ENCODE measurements at places on chromosomes 5 and 9. TPM values are rescaled to one million over a fixed set of nuclear protein-coding genes. Genes with fewer than 3 reads are reported as not detected.

Gene SOX30
- not detected for total RNA-seq

Gene FAM153A
- 16.5 TPM for total RNA-seq

Gene C6
- total RNA-seq: not detected

Gene TAF11L5
- not detected for total RNA-seq

Gene SLC6A7
- total RNA-seq: 0.10 TPM

Gene PCBD2
- 5.0 TPM for total RNA-seq

Gene CDX1
- total RNA-seq: not detected

Gene PCDHB9
- 0.31 TPM for total RNA-seq

Gene CCL19
- not detected for total RNA-seq

Gene WNT8A
- not detected for total RNA-seq

Gene PTGER4
- 441 TPM for total RNA-seq

Gene PCDHB7
- total RNA-seq: under 0.01 TPM

Gene PCDHA3
- total RNA-seq: not detected

Gene CD274
- 6.2 TPM for total RNA-seq

Gene TMOD1
- 0.84 TPM for total RNA-seq

Gene DRD1
- not detected for total RNA-seq

Gene ROPN1L
- total RNA-seq: 0.42 TPM

Gene CCDC192
- not detected for total RNA-seq

Gene CHSY3
- total RNA-seq: 0.10 TPM

Gene HMGCS1
- total RNA-seq: 53.0 TPM

Gene SLC27A6
- not detected for total RNA-seq

Gene OBP2B
- not detected for total RNA-seq

Gene PCDHGA9
- 0.42 TPM for total RNA-seq

Gene TIMD4
- 3.3 TPM for total RNA-seq

Gene FOXD4L5
- total RNA-seq: under 0.01 TPM

Gene ZNF454
- total RNA-seq: not detected

Gene GCNT4
- total RNA-seq: 10.8 TPM

Gene FKTN
- 4.4 TPM for total RNA-seq

Gene JADE2
- total RNA-seq: 51.3 TPM

Gene ODF2
- 18.1 TPM for total RNA-seq

Gene COQ4
- 14.5 TPM for total RNA-seq

Gene GDNF
- total RNA-seq: not detected

Gene SLC2A6
- total RNA-seq: 23.3 TPM

Gene PANK3
- total RNA-seq: 53.1 TPM

Gene EIF4E1B
- total RNA-seq: 0.10 TPM

Gene FOXD4
- total RNA-seq: not detected

Gene RNF183
- total RNA-seq: not detected

Gene ECSCR
- total RNA-seq: not detected

Gene EDIL3
- 0.10 TPM for total RNA-seq

Gene SPATA31C1
- total RNA-seq: not detected

Gene CLINT1
- 120 TPM for total RNA-seq

Gene SLC45A2
- total RNA-seq: under 0.01 TPM

Gene PCDHA9
- total RNA-seq: not detected

Gene SLC4A9
- 0.10 TPM for total RNA-seq

Gene FBN2
- 5.1 TPM for total RNA-seq

Gene IFNB1
- total RNA-seq: 7.8 TPM

Gene TYRP1
- total RNA-seq: 0.10 TPM

Gene FRMD3
- total RNA-seq: 15.1 TPM

Gene GCNT1
- total RNA-seq: 1.9 TPM

Gene GRIN1
- total RNA-seq: not detected

Gene CDH9
- 0.10 TPM for total RNA-seq

Gene C9orf153
- total RNA-seq: 1.9 TPM

Gene TAF11L10
- not detected for total RNA-seq

Measured in mononuclear cell (primary cell).